ENCODE measurements at places on chromosomes 3 and 15.
A peak's percentile ranks its signal among the peaks of the same experiment; 100 is the strongest.

- no peak overlapping the region for H3K27ac ChIP-seq
- no peaks in the 10 kb centered on the region for H3K4me1 ChIP-seq
- no peaks in the 10 kb centered on the region for H3K36me3 ChIP-seq
These were observed 20.8 kb downstream of the CAND2 start for GRCh38 chr3:12817343-12817710.

DNA sequence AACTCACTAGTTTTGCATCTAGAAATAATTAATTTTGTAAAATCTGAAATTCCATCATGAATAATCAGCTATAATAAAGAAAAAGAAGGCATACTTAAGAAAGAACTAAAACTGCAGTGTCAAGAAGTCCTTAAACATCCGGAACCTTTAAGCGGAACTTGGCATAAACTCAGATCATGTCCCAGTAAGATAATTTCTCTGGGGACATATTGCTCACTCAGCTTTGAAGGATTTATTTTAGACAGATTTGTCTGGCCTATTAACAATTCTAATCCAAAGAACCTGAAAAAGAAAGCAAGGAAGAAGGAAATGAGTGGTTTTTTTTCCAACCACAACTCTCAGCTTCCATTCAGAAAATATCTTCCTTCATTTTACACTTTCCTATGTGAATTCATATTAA, 850.3 kb downstream of the ROBO1 start:
- no peaks in the 10 kb centered on the region for H3K27me3 ChIP-seq
- DNase-seq = no peak
- no peak overlapping the region for H3K4me3 ChIP-seq
- H3K4me1 ChIP-seq = no peaks in the 10 kb centered on the region

DNA sequence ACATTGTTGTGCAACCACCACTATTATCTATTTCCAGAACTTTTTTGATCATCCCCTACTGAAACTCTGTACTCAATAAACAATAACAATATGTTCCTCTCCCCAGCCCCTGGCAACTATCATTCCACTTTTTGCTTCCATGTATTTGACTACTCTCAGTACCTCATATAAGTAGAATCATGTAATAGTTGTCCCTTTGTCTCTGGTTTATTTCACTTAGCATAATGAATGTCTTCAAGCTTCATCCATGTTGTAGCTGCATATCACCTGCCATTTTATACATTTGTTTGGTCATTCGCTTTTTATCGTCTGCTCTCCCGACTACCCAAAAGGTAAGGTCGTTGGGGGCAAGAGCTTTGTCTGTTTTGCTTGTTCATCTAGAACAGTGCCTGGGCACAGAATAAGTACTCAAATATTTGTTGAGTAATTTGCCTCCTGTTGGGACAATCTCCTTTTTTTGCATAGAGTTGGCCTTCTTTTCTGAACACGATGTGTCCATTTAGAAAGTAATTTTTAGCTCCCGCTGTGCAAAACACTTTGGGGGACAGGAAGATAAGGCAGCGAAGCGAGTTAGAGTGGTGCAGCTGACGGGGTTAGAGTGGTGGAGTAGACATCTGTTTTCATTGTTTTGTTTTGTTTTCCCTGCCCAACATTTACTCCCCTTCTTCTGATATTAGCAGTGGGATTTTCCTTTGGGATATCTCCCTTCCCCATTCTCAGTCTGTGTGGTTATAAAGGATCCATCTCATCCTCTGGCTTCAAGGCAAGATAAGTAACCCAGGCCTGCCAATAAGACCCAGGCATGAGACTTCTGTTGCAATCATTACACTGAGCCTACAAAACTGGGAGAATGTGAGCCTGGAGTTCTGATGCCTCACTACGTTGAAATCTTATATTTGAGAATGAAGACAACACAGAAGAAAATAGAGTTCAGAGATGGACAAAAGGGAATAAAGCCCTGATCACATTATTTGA, 83.4 kb upstream of the RNU6-1 start:
- no peak overlapping the region for H3K4me3 ChIP-seq
- no peaks in the 10 kb centered on the region for H3K27me3 ChIP-seq
- H3K4me1 ChIP-seq = peaks cover 7% of the 10 kb centered on the region
- H3K27ac ChIP-seq = no peak overlapping the region
- no peaks in the 10 kb centered on the region for H3K36me3 ChIP-seq

DNA sequence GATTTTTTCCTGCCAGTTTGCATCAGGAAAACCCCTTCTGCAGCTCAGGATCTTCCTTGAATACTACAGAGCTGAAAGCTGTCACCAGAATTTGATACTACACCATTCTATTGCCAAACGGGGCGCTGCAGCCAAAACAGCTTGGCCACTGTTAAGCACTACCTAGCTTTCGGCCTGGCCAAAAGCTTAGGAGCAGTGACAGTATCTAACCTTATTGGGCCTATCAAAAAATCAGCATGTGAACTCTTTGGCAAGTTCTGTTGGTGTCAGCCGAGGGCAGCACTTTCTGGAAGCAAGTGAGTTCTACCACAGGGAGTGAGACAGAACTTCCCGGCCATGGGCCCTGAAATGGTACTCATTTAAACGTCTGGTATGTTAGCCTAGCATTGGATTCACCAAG, 16.1 kb upstream of the GYG1 start:
- DNase-seq = no peak
- H3K27ac ChIP-seq = no peak overlapping the region
- no peaks in the 10 kb centered on the region for H3K27me3 ChIP-seq

- no peaks in the 10 kb centered on the region for H3K4me1 ChIP-seq
- no peaks in the 10 kb centered on the region for H3K36me3 ChIP-seq
- no peak for DNase-seq
- H3K4me3 ChIP-seq = no peak overlapping the region
These were observed 19.8 kb upstream of the STRIT1 start for GRCh38 chr3:155313300-155313699.

DNA sequence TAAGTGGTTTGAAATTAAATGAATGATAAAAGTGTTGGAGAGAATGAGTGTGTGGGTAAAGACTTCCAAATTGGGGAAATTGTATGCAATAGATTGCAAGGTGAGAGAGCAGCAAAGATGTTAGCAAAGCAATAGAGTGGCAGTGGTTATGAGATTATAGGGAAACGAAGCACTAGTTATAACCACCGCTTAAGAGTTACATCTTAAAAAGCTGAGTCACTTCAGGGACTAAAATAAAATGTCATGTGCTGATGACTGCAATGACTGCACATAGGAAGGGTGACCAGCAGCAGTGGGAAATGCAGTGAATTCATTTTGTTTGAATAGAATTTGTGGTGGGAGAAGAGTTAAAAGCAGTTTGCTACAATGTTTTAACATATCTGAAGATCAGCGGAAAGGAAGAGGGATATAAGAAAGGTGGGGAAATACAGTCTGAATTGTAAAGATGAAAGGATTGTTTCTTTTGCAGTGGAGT, 127.3 kb downstream of the RAP2B start:
- no peak overlapping the region for H3K27ac ChIP-seq
- no peak for DNase-seq
- no peaks in the 10 kb centered on the region for H3K36me3 ChIP-seq
- H3K27me3 ChIP-seq = no peaks in the 10 kb centered on the region

- H3K27me3 ChIP-seq = no peaks in the 10 kb centered on the region
- no peak for DNase-seq
These were observed 47.0 kb downstream of the PTPN23 start for GRCh38 chr3:47427866-47428265.

DNA sequence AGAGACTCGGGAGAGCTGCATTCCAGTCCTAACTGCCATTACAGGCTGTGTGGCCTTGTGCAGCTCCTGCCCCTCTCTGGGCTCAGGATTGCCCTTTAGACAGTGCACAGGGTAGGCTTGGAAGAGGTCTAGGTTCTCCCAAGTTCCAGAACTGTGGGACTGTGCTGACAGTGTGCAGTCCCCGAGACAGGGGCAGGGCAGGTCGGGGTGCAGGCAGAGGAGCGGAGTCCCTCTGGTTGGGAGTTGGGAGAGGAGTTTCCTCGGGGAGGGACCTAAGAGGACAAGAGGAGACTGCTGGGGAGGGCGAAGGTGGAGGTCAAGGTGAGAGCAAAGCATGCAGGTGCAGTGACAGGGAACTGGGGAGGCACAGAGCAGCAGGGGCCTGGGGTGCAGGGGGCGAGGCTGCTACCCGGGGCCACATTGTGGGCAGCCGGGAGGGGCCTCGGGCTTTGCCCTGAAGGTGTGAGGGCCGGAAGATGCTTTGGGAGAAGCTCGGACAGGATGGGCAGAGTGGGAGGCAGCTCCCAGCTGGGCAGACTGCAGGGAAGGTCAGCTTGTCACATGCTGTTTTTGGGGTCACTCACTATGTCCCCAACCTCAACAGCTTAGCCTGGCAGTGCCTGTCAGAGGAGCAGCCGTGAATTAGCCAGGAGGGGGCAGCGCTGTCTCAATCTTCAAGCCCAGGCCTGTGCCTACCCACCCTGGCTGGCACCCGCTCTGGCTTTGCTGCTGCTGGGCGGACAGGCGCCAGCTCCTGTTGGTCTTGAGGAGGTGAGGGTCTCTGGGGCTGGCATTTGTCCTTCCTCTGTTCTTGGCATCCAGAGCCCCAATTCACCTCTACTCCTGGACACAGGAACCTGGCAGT, 15.4 kb upstream of the CSPG4 start:
- peak; percentile 79 for DNase-seq
- no peaks in the 10 kb centered on the region for H3K36me3 ChIP-seq
- no peak overlapping the region for H3K4me3 ChIP-seq
- no peak overlapping the region for H3K27ac ChIP-seq

DNA sequence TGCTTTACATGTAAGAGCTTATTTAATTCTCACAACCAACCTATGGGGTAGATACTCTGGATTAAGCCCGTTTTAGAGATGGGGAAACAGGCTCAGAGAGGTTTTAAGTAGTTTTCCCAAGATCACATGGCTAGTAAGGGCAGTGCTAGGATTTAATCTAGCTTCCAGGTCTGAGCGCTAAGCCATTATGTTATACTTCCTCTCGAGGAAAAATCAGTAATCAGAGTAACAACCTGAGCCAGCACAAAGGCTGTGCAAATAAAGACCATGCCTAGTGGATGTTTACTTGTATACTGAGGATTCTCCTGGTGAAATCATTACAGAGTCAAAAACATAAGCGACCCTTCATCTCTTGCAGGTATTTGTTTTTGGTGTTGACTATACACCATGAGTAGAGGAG, 9.0 kb downstream of the FSTL1 start:
- H3K4me1 ChIP-seq = no peaks in the 10 kb centered on the region
- H3K36me3 ChIP-seq = no peaks in the 10 kb centered on the region
- H3K4me3 ChIP-seq = no peak overlapping the region
- H3K27me3 ChIP-seq = no peaks in the 10 kb centered on the region

DNA sequence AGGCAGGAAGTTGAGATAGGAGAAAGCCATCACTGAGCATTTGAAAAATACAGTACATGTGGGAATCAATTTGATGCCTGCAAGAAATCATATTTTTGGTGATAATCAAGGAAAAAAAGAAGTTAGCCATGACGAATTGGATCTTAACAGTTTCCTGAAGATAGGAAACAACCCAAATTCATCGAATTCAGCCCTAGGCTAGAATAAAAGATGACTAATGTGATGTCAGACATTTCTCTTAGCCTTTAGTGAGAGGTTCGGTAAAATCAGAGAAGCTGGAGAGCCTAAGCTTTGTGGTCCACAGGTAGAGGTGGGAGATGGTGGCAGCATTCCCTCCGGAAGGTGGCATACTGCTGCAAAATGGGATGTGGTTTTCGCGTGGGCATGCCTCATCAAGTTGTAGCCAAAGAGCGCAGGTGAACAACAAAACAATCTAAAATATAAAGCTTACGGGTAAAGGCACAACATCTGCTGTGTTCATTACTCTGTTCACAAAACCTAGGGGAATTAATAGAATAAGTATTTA, 144.1 kb upstream of the ALCAM start:
- no peak overlapping the region for H3K4me3 ChIP-seq
- H3K36me3 ChIP-seq = no peaks in the 10 kb centered on the region
- DNase-seq = no peak
- no peaks in the 10 kb centered on the region for H3K27me3 ChIP-seq
- no peaks in the 10 kb centered on the region for H3K4me1 ChIP-seq

DNA sequence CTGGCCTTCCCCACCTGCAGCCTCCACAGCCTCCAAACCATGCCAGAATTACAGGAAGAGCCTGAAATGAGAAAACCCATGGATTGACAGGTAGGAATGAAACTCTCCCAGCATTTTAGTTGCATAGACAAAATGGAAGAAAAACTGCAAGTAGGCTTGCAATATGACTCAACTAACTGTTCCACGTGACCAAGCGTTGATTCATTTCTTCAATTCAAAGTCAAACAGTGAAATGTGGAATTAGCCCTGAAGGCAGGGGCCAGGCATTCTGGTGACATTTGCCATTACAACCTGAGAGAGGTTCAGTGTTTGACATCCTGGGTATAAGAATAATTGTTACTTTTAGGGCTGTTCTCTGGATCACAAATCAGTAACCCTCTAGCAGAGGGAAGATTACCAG, 676.5 kb upstream of the CFAP20DC start:
- DNase-seq = no peak
- no peaks in the 10 kb centered on the region for H3K4me1 ChIP-seq
- H3K27ac ChIP-seq = no peak overlapping the region
- no peaks in the 10 kb centered on the region for H3K36me3 ChIP-seq
- H3K27me3 ChIP-seq = no peaks in the 10 kb centered on the region
- no peak overlapping the region for H3K4me3 ChIP-seq

DNA sequence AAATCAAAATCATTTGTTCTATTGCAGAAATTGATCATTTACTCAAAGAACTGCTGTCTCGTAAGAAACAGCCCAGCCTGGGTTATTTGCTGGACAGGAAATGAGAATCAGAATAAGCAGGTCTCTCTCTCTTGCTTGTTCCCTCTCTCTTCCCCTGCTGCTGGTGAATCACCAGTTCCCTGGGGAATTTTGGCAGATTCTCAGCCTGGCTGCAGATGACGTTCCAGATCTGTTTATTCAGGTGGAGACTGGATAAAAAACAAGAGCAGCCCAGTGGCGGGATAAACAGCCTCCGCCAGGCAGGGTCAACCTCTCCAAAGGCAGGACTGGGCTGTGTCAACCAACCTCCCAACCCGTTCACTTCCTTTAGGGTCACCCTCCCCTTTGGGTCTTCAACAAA, 72.1 kb downstream of the LRIG1 start:
- no peaks in the 10 kb centered on the region for H3K27me3 ChIP-seq
- H3K4me3 ChIP-seq = no peak overlapping the region
- DNase-seq = peak; percentile 87
- H3K36me3 ChIP-seq = no peaks in the 10 kb centered on the region
- peaks cover 63% of the 10 kb centered on the region for H3K4me1 ChIP-seq

- H3K4me1 ChIP-seq = no peaks in the 10 kb centered on the region
- H3K36me3 ChIP-seq = peaks cover 14% of the 10 kb centered on the region
- no peak overlapping the region for H3K4me3 ChIP-seq
- no peaks in the 10 kb centered on the region for H3K27me3 ChIP-seq
These were observed 16.0 kb downstream of the ACTR8 start for GRCh38 chr3:53865732-53866499.

- H3K4me3 ChIP-seq = peak overlapping the region; percentile 20
- H3K36me3 ChIP-seq = no peaks in the 10 kb centered on the region
- no peaks in the 10 kb centered on the region for H3K27me3 ChIP-seq
- no peaks in the 10 kb centered on the region for H3K4me1 ChIP-seq
- DNase-seq = peak; percentile 79
- H3K27ac ChIP-seq = no peak overlapping the region
These were observed 28.1 kb downstream of the NR1I2 start for GRCh38 chr3:119810018-119810435.

DNA sequence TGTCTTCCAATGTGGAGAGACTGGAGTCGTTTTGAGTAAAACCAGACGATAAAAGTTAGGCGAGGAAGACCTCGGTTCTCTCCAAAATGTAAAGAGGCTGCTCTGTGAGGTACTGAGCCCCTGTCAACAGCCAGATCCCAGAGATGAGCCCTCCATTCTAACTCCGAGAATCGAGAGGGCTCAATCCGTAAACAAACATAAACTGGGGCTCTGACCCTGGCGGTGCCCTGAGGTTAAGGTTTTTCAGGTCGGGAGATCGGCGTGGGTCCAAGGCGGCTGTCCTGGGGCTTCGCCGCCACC, 417 bp downstream of the TBCCD1 start:
- H3K4me1 ChIP-seq = peaks cover 12% of the 10 kb centered on the region
- peak overlapping the region; percentile 95 for H3K4me3 ChIP-seq
- no peaks in the 10 kb centered on the region for H3K27me3 ChIP-seq
- H3K36me3 ChIP-seq = no peaks in the 10 kb centered on the region
- no peak for DNase-seq

All from pancreas (tissue), 10 donors.